ENCODE measurements at places on chromosomes 7 and 10. TPM values are rescaled to one million over a fixed set of nuclear protein-coding genes. Genes with fewer than 3 reads are reported as not detected.

The PIP gene
- total RNA-seq: not detected

The CFAP43 gene
- total RNA-seq: not detected

The HOXA10 gene
- total RNA-seq: 0.28 TPM

The KIF11 gene
- total RNA-seq: 18.3 TPM

GRCh38 chr7:140659856-140660255, 12.9 kb upstream of the ADCK2 start:
- H3K27ac ChIP-seq: no peak overlapping the region
- no peak overlapping the region for H3K4me3 ChIP-seq
- DNase-seq: peak; percentile 71

DNA sequence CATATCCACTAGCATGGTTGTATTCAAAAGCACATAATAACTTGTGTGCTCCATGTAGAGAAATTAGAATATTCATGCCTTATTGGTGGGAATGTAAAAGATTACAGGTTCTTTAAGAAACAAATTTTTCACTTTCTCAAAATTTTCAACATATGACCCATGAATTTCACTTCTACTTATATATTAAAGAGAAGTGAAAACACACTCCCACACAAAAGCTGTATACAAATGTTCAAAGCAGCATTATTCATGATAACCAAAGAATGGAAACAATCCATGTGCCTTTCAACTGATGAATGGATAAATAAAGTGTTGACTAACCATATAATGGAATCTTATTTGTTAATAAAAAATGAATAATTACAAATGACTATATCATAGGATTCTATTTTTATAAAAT, 694.5 kb upstream of the PCDH15 start:
- H3K4me3 ChIP-seq: no peak overlapping the region
- H3K27me3 ChIP-seq: no peaks in the 10 kb centered on the region
- H3K27ac ChIP-seq: no peak overlapping the region
- no peaks in the 10 kb centered on the region for H3K4me1 ChIP-seq

GRCh38 chr7:100793806-100794660, 33.3 kb downstream of the EPHB4 start:
- H3K27me3 ChIP-seq: peaks cover 6% of the 10 kb centered on the region
- H3K4me1 ChIP-seq: peaks cover 4% of the 10 kb centered on the region
- no peak overlapping the region for H3K4me3 ChIP-seq
- DNase-seq: peak; percentile 31

GRCh38 chr10:47349941-47350371, 1.8 kb downstream of the RBP3 start:
- no peak overlapping the region for H3K27ac ChIP-seq
- no peaks in the 10 kb centered on the region for H3K4me1 ChIP-seq
- H3K27me3 ChIP-seq: peaks cover 38% of the 10 kb centered on the region
- H3K4me3 ChIP-seq: no peak overlapping the region

GRCh38 chr7:157668884-157669767, 332.3 kb downstream of the DNAJB6 start:
- no peaks in the 10 kb centered on the region for H3K27me3 ChIP-seq
- H3K36me3 ChIP-seq: no peaks in the 10 kb centered on the region
- H3K27ac ChIP-seq: no peak overlapping the region
- H3K4me1 ChIP-seq: no peaks in the 10 kb centered on the region

DNA sequence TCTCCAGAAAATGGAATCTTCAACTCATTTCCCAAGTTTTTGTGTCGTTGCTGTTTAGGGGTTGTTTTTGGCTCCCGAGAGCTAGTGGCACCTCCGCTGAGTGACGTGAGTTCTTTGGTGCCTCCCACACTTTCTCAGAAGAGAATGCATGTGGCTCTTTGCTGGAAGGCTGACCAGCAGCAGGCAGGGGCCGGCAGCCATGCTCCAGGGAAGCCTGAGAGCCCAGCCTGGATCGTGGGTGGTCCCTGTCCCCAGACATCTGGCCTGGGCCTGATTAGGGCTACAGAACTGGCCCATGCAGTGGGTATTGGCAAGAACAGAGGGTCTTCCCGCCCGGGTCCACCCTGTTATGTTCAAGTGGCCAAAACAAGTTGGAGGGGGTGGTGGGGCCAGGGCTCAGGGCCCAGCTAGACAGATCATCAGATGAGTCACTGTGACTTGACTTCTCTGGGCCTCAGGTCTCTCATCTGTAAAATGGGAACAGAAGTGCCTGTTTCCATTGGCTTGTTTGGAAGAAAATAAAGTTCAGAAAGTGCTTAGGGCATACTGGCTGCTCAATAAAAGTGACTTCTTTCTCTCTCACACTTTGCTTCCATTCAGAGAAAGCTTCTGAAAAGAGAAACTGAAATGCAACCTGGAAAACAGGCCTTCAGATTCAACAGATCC, 83.1 kb downstream of the STRA8 start:
- no peak overlapping the region for H3K27ac ChIP-seq
- H3K4me3 ChIP-seq: no peak overlapping the region
- H3K27me3 ChIP-seq: peaks cover 16% of the 10 kb centered on the region
- peaks cover 2% of the 10 kb centered on the region for H3K4me1 ChIP-seq

DNA sequence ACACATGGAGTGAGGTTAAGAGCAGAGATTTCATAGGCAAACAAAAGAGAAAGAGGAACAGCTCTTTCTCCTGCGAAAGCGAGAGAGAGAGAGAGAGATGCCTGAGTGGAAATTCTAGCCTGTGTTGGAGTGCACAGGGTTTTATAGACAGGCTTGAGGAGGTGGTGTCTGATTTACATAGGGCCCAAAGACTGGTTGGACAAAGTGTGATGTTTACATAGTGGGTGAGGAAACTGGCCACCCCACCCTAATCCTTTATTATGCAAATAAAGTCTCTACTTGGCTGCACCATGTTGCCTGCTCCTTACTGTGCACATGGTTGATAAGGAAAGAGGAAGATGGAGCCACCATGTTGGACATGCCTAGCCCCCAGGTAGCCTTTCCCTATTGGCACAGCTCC, 967.8 kb upstream of the SORCS1 start:
- no peak for DNase-seq
- no peaks in the 10 kb centered on the region for H3K27me3 ChIP-seq
- H3K4me3 ChIP-seq: no peak overlapping the region
- H3K27ac ChIP-seq: no peak overlapping the region

Data from IMR-90 (cell line).